ENCODE measurements at places on chromosomes 7 and 10.

DNA sequence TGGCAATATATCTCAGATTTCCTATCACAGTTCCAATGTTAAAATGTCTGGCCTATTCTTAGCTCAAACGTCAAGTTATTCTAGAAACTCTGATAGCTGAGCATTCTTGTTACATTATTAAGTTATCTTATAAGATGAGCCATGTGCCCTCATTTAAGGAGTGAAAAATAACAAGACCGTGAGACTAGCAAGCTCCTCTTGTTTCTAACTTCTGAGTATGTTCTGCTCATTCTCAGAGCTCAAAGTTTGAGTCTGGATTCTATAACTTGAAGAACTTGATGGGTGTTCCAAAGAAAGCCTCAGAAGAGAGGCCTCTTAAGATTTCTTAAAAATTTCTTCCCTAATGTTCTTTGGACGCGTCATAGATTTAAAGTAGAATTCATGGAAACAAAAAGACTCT is 215.2 kb downstream of the HTR7 start:
- DNase-seq, result no peak

DNA sequence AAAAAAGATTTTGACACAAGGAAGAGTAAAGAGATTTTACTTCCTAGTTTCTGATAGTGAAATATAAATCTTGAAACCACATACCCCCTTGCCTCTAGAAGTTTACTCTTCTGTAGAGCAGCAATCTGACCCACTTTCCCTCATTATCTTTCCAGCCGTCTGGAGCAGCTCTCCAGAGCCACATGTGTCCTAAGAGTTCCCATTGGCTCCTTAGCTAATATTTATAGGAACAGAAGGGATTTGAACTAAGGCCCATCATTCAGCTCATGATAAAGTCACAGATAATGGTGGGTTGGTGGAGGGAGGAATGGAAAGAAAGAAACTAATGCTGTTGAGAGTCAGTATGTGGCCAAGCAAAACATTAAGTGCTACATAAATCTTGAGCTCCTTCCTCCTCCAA is 121.8 kb downstream of the INHBA start:
- DNase-seq, result no peak

DNA sequence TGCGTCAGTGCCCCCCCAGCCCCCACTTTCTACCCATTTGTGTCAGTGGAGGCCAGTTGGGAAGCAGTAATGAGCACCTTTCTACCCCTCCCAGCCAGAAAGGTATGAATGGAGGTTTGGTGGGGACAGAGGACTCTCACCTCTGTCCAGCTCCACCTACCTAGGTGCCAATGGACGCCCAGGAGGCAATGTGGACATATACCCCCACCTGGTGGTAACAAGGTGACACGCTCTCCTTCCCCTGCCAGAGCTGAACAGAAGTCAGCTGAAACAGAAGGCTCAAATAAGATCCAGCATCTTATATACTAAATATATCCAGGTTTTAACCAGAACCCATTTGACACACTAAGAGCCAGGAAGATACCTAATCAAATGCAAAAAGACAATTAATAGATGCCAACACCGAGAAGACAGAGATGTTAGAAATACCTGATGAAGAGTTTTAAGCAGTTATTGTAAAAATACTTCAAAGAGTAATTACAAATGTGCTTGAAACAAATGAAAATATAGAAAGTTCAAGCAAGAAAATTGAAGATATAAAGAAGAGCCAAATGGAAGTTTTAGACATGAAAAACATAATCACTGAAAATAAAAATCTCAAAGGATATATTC is 18.4 kb upstream of the SORCS3 start:
- DNase-seq, result no peak

DNA sequence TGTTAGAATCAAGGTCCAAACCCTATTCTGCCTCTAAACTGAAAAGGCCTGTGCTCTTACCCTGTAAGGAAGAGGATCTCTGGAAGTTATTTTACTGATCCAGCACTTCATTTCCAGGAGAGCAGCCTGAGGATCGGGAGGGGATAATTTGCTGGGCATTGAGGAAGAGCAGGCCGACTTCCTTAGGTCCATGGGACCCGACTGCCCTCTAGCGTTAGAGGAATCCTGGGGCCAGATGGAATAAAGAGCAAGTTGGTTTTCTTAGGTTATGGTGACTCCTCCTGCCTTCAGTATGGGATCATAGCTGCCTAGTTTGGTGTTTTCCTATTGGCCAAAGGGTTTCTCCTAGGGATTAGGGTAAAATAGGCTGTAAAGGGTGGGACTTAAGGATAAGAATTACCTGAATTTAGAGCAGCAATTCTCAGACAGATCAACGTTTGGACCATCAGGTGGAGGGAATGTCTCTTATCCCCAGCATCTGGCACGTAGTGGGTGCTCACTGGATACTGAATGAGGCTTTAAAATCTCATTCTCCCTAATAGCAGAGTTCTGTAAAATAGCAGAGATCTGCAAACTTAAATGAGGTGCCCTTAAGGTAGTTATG is 40.0 kb upstream of the SORBS1 start:
- DNase-seq, result no peak

- no peak for DNase-seq
These were observed 86.8 kb downstream of the FANK1 start for GRCh38 chr10:125983161-125983560.

GRCh38 chr10:20094226-20094976 is 278.2 kb downstream of the PLXDC2 start:
- DNase-seq, result no peak

GRCh38 chr10:107141524-107142061 is 22.9 kb downstream of the SORCS1 start:
- no peak for DNase-seq

DNA sequence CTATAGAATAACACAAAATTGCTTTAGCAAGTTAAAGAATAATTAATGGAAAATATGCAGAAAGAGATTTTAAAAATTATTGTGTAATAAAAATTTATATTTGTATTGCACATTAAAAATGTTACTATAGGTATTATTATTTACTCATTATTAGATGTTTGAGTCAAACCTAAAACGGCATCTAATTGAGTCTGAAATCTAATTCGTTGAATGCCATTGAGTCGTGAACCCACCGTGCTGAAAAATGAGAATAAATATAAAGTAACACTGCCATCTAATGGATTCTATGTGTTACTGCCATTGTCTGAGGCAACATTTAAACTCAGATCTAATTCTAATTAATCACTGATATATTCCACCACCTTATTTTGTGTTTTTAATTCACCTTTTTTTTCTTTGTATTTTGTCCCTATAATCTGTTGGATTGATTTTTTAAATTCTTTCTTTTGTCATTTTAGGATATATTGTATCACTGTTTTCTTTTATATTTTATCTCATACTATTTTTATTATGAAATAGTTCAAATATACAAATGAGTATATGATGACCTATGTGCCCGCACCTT is 62.2 kb downstream of the SAMD9 start:
- no peak for DNase-seq

DNA sequence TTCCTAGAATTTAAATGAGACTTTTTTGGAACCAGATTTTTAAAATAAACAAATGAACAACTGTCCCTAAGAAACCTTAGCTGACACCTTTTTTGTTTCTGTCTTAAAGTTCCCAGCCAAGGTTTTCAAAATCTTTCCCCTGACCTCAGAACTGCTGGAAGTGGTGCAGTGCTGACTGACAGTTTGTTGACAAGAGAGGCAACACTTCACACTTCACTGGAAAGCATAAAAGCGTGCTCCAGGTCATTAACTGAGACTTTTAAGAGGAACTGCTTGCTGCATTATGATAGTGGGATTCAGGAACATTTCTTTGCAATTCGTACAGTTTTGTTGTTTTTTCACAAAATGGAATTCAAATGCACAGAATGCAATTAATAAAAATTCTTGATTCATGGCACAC is 36.2 kb downstream of the SYPL1 start:
- no peak for DNase-seq

GRCh38 chr7:29588900-29589696 is 25.5 kb downstream of the PRR15 start:
- no peak for DNase-seq

DNA sequence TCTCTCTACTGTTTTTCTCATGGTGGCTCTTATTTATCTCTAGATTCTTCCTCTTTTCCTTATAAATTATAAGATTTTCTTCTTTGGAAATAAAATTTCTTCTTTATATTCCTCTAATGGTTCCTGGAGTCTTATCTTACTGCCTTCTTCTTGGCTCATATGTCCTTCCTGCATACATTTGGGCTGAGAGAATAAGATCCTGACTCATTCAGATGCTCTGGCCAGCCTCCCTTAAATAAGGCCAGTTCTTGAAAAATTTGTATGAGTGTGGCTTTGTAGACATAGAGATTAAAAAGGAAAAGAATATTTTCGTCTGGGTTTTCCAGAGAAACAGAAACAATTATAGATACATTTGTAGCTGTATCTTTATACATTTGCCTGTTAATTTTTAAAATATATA is 411.3 kb downstream of the KIF20B start:
- DNase-seq, result no peak

DNA sequence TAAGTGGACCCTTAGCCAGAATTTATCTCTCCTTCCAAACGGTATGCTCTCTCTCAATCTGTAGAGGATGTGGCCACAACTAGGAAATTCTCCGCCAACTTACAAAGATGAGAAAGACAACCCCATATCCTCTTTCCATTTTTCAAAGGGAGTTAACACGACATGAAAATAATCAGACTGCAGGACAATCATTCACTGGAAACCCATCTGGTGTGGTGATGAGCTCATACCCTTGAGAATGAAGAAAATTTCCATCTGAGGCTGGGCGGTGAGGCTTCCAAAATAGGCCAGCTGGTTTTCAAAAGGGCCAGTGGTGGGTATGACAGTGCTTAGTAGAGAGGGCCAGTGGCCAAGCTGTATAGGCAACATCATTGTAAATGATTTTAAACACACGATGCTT is 369.6 kb downstream of the FRMD4A start:
- no peak for DNase-seq

- no peak for DNase-seq
These were observed 539 bp upstream of the MKLN1 start for GRCh38 chr7:131327049-131327625.

DNA sequence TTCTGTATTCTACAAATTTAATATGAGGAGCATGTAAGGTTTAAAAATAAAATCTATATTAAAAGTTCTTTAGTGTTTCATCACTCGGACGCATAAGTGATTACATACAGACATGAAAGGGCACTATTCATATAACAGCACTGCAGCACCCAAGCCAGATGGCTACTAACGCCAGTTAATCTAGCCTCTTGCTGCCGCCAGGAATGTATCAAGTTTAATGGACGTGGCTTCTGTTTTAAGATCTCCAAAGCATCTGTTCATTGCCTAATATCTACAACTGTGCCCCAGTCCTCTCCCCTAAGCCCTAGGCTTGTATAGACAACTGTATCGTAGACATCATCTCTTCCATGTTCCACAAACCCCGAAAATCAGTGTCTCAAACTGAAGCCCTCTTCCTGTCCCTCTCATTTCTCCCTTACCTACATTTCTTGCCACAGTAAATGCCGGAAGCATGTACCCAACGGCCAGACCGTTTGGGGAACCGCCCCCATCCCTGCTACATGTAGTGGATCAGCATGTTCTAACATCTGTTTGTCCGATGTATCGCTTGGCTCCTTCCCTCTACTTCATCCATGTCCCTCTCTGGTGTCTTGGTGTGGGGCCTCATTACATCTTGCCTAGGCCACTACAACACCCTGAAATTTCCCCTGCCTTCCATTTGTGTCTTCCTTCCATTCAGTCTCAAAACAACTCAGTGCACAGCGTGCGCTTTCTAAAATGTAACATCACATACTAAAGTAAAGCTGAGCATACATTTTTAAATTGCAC is 147.5 kb upstream of the RSU1 start:
- DNase-seq, result no peak

DNA sequence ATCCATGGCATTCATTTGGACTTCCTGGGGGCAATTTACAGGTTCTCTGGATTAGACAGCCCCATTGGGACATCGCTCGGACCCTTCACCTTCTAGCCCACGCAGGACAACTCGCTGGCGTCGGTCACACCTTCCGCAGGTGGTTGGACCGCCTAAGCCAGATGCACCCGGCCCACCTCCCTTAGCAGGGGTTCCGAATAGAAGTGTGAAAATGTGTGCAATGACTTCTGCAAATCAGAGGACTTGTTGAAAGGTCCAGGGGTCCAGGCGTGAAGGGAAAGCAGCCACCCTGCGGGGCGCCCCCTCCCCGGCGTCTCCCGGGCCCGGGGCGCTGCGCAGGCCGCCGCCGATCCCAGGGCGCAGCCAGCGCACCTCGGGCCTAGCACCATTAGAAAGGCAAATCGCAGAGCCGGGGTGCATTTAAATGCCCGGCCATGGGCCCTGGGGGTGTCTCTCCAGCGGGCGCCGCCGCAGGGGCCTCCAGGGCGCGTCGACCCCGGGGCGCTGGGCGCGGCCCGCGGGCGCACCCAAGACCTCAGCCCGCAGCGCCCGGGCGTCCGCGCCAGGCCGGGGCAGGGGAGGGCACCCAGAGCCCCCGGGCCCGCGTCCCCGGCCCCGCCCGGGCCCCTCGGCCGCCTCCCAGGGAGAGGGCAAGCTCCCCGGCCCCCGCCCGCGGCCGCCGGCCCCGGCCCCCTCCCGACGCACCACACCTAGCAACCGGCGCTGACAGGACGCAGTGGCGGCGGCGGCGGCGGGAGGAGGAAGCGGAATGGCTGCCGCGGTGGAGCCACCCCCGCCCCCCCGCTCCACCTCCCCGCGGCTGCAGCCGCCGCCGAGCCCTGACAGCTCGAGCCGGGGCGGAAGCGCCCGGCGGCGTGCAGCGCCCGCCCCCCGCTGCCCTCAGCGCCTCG is 1.2 kb downstream of the JAZF1 start:
- DNase-seq, result no peak

- DNase-seq, result no peak
These were observed 47.4 kb downstream of the NRP1 start for GRCh38 chr10:33287112-33287511.

GRCh38 chr10:132101529-132101928 is 35.8 kb downstream of the JAKMIP3 start:
- DNase-seq, result no peak

GRCh38 chr10:69960988-69961880 is 91.4 kb upstream of the MACROH2A2 start:
- no peak for DNase-seq

DNA sequence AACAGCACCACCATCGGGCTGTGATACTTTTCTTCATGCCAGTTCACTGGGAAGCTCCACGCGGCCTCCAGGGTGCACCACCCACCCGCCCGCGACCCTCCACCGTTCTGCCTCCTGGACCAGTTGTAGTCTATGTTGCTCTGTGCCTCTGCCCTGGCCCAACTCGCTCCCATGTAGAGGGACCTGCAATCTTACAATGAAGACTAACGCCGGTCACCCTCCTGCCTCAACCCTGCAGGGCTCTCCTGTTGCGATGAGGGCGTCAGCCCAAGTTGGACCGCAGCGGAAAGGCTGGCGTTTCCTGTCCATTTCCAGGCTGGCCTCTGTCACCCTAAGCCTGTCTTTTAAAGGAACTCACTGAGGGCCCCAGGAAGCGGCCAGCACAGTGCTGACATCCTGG is 34.9 kb downstream of the IL15RA start:
- DNase-seq, result no peak
